ENCODE measurements at places on chromosomes 13 and 19.

DNA sequence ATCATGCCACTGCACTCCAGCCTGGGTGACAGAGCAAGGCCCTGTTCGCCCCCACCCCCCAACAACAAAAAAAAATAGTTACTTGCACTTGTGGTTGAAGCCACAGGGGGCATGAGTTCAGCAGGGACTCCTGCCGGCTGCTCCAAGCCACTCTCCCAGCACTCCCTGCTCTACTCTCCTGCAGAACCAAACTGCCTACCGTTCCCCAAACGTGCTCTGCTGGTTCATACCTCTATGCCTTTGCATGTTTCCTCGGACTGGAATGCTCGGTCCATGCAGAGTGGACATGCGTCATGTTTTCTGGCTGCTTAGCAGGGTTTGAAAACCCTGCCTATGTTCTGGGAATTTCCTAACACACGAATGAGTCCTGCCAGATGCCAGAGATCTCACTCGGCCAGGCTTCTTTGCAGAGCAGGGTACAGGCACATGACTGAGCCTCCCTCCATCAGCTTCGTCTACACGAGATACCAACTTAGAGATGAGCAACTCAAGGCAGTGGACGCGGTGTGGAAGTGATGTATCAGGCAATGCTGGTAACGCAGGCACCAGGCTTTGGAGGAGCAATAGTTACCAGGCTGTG, 8.5 kb upstream of the SLC25A15 start:
- DNase-seq: no peak

GRCh38 chr13:42950181-42950580, 41.9 kb downstream of the EPSTI1 start:
- DNase-seq: no peak

- no peak for DNase-seq
Observed at GRCh38 chr13:28100150-28101121, at the start of gene FLT3. Gene FLT3, minus strand, starts transcription at chr13:28100576. Its CDS starts 66 bp downstream, at chr13:28100510.

DNA sequence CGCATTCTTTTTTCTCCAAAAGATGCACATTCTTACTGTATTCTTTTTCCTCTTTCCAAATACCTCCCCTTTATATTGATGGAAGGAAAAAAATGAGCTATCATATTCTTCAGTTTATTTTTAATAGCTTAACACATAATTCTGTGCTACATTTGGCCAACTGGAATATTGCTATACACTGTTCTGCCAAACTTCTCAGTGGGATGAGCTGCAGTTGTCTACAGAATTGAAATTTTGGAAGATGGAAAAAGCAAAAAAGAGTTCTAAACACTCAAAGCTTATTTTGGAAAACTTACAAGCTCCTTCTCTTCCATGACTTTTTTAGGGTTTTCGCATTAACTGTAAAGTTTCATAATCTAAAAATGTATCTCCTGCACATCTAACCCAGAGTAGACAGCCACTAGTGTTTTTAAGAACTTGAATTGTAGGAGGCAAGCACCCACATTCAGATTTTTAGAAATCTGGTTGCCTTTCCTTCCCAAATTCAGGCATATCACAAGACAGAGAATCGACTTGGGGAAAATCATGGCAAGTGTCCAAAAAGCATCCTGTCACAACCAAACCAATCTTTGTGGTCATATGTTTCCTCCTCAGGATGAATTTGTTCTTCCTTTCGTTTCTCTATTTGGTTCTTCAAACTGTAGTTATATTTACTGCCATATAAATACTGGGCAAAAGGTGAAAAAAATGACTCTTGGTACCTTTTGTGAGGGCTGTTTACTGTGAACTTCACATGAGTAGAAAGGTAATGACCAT, 111.4 kb upstream of the FRY start:
- DNase-seq: no peak

DNA sequence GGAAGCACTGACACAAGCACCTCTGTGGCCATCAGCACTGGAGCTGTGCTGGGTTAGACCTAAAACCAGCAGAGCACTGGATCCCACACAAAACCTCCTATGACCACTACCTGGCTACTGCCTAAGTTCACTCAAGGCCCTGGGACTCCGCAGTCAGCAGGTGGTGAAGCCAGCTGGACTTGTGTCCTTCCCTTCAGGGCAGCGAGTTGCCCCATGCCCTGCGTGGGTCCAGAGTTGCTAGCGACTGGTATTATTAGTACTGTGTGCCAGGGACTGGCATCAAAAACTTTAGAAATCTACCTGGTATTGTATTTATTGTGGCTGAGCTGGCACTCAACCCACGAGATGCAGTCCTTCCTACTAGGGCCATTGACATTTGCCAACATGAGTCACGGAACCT, 6.0 kb downstream of the OR10H4 start:
- DNase-seq: no peak

DNA sequence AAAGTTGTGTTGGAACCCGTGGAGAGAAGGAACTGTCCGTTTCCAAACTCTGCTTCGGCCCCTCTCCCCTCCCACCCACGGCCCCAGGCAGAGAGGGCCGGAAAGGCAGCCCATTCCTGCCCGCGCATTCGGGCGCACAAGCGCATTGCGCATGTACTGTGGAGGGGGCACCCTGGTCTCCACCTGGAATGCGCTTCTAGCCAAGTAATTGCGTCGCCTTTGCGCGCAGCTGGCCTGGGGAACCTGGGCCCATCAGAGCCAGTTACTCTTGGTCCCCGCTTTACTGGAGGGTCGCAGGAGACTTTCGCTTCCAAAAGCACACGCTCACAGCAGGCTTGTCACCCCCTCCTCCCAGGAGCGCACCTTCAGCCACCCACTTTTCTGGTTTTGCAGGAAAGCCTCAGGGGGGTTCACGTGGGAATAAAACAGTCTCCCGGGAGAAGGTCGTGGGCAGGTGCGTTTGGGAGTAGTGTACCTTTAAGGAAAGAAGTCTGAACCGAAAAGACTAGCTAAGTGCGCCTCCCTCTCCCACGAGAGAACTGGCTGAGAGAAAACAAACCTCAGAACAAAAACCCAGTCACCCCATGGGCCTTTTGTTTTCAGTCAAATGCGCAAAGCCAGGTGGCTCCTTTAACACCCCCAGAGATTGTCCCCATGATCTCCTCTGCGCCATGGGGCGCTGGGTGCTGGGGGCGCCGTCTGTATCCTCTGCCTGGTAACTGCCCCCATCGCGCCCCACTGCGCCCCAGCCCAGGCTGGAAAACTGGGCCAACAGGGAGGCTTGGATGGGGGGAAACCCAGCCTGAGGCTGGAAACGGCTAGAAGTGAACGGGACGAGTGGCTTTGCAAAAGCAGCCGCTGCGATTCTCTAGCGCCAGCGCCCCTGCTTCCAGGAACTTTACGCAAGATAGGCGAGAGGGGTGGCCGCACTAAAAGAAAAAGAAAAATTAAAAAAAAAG, 28.5 kb downstream of the GSX1 start:
- no peak for DNase-seq

DNA sequence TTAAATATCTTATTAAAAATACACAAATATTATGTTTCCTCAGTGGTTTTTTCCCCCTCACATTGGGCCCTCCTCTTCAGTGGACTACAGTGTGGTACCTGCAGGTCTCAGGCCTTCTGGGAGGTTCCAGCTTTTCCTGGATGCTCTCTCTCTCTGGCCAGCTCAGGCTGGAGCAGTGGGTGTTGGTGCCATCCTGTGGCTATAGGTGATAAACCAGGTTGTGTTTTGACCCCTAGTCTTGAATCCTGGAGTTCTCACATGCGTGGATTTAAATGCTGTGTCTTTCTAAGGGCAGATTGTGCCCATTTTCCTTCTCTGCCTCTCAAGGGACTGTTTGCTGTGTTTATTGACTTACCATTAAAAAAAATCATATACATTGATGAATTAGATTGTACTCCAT, 41.2 kb upstream of the ZNF527 start:
- DNase-seq: no peak

DNA sequence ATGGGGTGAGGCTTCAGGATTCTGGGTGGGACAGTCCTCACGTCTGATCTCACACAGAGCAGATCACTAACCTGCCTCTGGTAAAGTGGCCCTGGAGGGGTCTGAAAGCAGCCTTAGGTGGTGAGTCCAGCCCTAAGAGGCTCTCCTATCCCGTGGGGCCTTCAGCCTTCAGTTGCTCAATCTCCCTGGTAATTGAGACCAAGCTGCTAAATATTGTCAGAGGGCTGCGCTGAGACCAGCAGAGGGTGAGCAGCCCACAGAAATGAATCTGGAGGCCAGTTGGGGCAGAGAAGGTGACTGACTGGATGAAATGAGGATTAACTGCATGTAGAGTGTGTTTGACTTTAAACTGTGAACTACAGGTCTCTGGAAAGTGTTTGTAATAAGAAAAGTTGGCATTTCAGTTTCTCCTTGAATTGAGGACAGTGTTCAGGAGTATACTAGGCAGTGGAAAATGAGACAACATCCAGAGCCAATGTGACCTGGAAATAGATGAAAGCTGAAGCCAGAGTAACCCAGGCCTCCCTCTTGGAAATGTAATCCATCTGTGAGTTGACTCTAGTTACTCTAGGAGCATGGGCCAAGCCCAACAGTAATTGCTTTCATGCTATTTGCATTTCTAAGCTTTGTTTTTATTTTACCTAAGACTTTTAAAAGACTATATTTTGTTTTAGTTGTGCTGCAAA, 14.3 kb upstream of the HSPH1 start:
- DNase-seq: no peak

- DNase-seq: no peak
Observed at GRCh38 chr13:106753251-106753650, 185.3 kb upstream of the ARGLU1 start.

- DNase-seq: no peak
Observed at GRCh38 chr19:8504919-8505318, 2.5 kb upstream of the PRAM1 start.

GRCh38 chr19:17327654-17328516, 6.8 kb downstream of the ANO8 start:
- no peak for DNase-seq

GRCh38 chr13:73177017-73177416, 118.2 kb downstream of the KLF5 start:
- no peak for DNase-seq

- DNase-seq: no peak
Observed at GRCh38 chr13:59774491-59774971, 389.2 kb downstream of the DIAPH3 start.

DNA sequence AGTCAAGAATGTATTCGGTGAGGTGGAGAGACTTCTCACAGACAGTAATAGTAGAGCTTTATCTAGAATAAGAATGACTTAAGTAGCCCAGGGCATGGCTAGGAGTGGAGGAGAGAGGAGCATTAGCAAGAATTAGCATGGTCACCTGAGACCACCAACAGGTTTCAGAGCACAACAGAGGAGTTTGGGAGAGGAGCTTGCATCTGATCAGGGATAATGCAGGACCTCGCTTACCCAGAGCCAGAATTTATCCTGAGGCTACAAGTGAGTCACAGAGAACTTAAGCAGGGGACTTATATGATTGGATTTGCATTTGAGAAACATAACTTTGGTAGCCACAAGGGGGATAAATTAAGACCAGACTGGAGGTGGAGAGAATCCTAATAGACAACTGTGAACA, 102.1 kb upstream of the FNDC3A start:
- no peak for DNase-seq

GRCh38 chr19:8149261-8150094, at the start of gene FBN3:
Gene FBN3, minus strand, starts transcription at chr19:8149592. Its CDS starts 2,112 bp downstream, at chr19:8147480.
- DNase-seq: no peak

DNA sequence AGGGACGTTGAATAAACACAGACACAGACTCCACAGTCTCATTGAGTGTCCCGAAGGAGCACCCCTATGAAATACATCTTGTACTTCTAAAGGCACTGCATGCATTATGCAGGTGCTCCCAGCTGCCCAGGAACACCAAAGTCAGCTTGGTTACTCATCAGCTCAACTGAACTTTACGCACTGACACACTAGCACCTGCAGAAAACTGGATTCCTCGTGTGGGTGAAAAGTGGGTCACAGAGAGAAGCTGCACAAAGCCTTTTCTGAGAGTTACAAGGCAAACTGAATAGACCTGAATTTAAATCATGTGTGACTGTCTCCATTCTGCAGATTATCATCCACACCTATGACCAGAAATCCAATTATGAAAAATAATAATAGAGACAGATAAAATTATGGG, 527.5 kb upstream of the NBEA start:
- no peak for DNase-seq

DNA sequence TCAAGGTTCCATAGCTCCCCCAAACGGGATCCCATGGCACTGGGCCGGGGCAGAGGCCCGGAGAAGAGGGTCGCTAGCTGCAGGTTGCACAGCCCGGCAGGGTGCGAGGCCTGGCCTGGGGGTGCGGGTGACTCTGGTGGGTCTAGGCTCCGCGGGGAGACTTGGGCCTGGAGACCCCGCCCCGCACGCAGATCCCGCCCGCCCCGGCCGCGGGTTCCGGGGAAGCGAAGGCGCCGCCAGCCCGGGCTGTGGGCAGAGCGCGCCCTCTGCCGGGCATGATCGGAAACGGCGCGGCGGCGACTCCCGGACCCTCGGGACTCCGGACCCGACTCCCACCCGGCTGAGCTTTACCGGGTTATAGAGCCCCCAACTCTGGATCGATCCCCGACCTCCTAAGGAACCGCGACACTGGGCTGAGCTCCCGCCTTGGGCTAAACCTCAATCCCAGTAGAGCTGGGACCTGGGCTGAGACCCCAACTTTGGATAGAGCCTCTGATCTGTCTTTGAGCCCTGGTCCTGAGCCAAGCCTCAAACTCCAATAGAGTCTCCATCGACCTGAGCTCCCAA, 3.1 kb upstream of the TNFAIP8L1 start:
- DNase-seq: no peak

- no peak for DNase-seq
Observed at GRCh38 chr13:92843549-92843948, 383.1 kb upstream of the GPC6 start.

- DNase-seq: no peak
Observed at GRCh38 chr19:48689449-48689848, 6.3 kb upstream of the FUT2 start.

DNA sequence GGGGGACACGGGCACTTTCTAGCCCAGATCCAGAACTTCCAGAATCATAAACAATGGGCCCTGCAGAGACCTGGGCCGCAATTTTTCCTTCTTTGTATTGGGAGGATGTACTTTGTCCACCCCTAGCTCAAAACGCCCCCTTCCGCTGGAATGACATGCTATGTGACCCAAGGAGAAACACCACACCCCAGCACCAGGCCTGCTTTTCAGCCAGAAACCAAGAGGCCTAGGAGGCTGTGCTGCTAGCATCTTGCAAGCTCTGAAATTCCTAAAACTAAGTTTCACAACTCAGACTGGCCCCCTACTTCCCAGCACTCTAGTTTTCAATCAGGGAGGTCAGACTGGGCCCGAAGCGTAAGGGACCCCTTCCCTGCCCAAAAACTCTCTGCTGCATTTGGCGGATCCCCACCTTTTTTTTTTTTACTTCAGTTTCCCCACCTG, 538 bp downstream of the LSM4 start:
- no peak for DNase-seq

DNA sequence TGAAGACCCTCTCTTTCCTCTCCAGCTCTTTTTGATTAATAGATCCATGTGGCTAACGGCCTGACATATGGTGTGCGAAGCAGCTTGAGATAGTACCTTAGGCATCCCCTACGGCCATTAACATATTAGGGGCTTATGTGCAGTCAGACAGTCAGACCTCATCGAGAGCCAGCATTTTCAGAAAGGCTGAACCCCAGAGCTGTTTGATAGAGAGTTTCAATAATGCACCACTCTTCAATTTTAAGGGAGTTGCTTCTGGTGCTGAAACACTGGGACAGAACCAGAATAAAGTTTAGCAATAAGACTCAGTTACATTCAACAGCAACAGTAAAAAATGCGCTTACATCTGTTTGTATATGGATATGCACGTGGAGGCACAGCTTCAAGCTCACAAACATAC, 10.8 kb downstream of the POU4F1 start:
- no peak for DNase-seq
